ENCODE measurements at places on chromosomes 7 and 10.

DNA sequence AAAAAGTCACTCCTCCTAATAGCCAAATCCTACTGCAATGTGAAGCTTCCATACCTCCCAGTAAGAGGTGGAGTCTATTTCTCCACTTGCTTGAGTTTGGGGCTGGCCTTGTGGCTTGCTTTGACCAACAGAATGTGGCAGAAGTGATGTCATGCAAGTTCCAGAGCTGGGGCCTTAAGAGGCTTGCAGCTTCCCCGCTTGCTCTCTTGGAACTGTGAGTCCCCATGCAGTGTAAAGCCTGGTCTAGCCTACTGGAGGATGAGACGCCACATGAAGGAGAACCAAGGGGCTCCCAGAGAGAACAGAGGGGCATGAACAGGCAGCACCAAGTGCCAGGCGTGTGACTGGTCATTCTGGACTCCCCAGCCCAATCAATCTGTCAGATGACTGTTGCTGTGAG, 58.6 kb upstream of the OPALIN start:
- DNase-seq: no peak

DNA sequence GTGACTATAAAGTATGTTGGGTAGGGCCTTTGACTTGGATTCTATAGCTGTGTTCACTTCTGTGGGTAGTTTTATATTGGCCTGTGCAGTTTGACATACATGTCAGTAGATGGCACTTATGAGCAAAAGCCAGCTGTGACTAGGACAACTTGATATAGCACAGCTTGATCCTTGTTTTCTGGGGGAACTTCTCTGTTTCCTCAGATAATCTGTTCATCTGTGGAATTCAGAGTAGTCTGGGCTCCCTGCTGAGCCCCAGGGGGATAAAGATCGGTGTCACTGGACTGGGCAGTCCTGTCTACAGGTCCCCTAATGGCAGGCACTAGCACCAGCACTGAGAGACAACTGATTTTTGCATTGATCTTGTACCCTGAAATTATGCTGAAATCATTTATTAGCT, 25.4 kb downstream of the CYP2C9 start:
- DNase-seq: no peak

DNA sequence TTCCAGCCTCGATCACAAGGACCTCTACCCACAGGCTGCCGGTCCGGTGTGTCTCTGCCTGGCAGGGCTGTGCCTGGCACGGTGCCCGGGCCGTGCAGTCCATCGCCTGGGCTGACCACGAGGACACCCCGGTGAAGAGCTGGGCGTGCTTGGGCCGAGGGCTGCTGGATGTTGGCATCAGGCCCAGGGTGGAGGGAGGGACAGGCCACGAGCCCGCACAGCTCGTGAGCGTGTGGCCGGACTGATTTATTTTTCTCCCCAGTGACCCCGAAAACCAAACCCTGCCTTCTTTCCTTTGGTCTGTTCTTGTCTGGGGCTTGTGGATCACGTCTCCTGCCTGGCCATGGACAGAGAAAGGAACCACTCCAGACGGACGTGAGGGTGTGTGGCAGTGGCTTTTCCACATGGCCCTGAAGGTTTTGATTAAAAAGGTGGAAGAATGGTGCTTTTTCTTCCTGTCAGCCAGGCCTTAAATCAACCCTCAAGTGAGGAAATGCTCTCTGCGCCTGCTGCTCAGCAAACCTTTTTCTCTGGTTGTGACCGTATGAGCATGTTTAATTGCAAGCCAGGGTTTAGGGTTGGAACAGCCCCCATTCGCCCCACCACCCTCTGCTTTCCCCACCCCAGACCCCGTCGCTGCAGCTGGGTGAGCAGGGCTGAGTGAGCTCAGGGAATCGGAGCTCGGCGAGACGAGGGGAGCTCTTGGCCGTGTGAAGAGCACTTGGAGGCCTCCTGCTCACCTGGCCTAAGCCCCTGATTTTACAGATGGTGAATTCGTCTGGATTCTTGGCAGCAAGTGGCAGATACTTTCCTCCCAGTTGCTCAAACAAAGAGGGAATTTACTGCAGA, 130.1 kb downstream of the RGS10 start:
- no peak for DNase-seq

DNA sequence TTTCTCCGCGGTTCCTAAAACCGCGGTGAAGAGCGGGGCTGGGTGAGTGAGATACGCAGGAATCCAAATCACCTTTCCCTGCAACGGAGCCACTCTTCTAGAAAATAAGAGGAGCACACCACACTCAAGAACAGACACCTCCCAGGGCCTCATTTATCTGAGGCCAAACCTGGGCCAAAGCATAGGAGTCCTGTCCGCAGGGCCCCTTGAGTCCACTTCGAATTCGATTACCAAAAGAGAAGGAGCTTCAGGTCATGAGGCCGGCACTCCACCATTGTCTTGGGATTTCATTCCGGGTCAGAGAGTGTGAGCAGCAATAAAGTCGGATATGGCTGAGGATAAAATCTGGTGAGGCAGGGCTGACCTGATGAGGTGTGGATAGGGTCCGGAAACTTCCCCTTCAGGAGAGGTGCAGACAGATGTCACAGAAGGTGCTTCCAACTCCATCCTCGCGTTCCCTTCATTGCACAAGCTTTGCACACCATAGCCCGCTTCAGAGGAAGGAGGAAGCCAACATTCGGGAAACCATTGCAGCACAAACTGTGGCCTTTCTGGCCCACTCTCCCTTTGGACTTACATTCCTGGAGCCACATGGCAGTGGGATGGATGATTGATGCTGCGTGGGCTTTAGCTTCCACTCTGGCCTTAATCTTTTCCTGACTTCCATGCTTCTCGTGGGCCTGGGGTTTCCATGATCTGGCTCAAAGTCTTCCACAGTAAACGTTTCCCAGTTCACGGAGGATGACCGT, 27.2 kb upstream of the ZNF273 start:
- DNase-seq: no peak

DNA sequence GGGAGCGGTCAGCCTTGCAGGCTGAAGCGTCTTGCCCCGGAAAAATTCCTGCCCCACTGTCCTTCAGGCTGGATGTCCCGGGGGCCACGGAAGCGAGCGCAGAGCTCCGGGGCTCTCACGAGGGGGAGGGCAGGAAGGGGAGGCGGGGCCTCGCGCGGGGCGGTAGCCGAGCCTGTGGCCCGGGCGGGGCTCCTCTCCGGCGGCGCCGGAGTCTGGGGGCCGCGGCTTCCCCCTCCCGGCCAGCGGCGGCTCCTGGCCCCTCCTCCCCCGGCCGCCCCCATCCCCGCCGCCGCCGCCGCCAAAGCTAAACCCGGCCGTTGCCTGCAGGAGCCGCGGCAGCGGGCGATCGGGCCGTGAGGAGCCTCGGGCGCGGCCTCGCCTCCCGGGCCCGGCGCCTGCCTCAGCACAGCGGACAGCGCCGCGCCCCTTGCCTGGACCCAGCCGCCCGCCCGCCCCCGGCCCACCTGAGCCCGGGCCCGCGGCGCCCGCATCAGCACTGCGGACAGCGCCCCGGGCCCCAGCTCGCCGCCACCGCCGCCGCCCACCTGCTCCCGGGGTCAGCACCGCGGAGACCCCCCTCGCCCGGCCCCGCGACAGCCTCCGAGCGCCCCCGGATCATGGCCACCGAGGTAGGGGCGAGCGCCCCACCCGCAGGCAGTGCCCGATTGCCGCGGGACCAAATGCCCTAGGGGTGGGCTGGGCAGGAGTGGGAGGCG, at the start of gene GOLGA7B:
GOLGA7B (plus strand) TSS at position 157 of the 716 bp plus-strand sequence; CDS start at position 618, 461 bp downstream.
- no peak for DNase-seq

GRCh38 chr10:3892440-3893425, 107.7 kb upstream of the KLF6 start:
- no peak for DNase-seq

GRCh38 chr7:107118109-107118900, 50.5 kb upstream of the HBP1 start:
- DNase-seq: no peak

- DNase-seq: no peak
Measured at GRCh38 chr10:33240931-33241330, 93.5 kb downstream of the NRP1 start.

DNA sequence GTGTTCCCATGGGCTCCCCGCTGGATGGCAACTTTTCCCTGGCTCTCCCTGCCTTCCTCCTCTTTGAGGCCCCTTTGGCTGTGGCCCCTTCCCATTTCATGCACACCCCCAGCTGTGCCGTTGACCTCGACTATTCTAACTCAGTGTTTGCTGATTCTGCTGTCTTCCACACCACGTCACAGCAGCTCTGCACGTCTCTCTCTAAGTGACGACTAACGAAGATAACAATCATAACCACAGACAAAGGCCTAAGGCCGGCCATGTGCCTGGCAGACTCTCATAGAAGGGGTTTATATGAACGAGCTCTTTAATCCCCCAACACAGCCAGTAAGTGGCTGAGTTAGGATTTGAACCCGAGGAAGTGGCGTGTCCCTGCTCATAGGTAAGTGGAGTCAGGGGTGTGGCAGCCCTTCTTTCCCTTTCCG, 151.5 kb upstream of the SHH start:
- DNase-seq: no peak

GRCh38 chr7:19215412-19215811, 70.2 kb upstream of the FERD3L start:
- DNase-seq: no peak

Data from NCI-H1930 (cell line).